ENCODE measurements at places on chromosomes 7 and 10.

GRCh38 chr7:467393-467828 is 52.2 kb downstream of the PDGFA start:
- DNase-seq: no peak

DNA sequence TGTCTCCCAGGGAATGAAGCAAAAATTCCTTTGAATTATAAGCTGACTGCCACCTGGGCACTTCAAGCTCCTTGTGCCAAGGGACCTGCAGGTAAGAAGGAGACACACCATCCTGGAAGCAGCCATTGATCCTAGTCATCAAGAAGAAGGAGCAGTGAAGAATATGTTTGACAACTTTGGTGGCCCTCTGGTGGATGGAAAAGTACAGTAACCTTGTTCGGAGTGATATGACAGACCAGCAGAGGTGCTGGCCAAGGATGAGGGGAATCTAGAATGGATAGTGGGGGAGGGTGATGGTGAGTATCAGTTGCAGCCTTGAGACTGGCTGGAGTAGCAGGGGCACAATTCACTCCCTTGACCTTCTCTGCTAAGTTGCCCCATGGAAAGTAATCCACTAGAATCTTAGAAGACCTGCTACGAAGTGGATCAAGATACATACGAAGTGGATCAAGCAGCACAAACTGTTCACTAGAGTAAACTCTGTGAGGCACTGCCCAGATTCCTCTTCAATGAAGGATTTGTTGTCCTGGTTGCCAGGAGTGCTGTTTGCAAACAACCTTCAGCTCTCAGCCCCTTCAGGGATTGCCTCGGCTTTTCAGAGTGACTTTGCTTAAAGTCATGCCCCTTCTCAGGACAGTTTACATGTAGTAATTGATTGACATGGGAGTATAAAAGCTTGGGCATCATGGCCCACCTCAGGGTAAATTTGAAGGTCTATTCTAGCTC is 44.8 kb upstream of the ORC5 start:
- DNase-seq: no peak

DNA sequence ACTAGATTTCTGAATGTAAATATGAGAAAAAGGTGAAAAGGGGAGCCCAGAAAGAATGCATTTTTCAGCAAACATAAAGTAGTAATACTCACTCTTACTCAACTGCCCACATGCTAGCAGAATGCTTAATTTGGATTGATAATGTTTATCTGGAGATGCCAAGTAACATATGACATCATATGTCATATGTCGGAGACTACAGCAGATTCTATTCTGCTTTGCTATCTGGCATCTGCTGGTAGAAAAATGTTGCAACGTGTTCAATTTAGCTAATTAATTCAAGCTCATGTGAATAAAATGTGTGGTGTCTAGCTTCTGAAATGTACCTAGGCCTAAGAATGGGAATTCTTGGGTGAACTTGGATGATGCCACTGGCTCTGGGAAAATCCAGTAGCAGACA is 4.5 kb downstream of the BBIP1 start:
- no peak for DNase-seq

DNA sequence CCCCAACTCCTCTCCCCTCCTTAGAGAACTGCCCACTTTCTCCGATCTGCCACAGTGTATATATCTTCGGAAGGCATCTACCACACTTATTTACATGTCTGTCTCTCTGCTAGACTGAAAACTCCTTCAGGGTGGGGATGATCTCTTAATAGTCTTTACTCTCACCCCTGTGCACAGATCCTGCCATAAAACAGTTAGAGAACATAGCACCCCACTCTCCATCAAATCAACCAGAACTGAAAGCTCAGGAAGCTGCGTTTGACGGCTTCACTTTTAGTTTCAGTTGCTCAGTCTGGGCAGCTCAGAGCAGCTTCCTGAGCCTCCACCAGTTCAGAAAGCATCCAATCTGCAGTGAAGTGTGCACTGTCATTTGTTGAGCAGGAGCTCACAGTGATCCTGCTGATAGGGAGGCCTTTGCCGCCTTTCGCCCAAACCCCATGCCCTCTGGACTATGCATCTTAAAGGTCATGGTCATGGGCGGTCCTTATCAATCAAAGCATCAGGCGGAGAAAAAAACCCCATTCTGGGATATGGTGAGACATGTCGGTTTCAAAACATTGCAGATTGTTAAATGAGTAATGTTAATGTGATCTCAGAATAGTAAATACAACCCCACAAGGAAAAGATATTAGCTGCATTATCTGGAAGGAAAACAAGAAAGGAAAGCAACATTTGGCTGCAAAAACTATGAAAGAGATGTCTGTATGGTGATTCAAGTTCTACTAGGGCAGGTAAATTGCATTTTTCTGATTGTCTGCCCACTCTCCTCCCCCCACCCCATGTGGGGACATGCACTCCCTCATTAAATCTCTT is 167.1 kb upstream of the ADO start:
- DNase-seq: no peak

DNA sequence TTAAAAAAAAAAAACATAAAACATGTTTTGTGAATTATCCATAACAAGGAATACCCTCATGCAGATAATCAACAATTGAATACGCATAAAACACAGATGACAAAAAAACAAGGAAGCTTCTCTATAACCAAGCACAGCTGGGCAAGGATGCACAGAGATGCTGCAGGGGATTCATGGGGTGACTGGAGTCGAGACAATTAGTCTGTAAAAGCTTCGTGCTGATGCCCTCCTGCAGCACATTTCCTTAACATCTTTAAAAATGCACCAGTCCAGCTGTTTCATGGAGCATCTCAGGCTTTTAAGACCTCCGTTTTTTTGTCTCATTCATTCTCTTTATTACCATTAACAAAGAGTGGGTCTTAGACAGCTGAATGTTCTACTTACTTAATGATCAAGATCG is 794.0 kb upstream of the C7orf33 start:
- DNase-seq: no peak

Data from right kidney (tissue), 9 donors.